Left lung (tissue), 14 donors: ENCODE measurements at places on chromosomes 5 and 9. TPM values are rescaled to one million over a fixed set of nuclear protein-coding genes. Genes with fewer than 3 reads are reported as not detected.

- no peak overlapping the region for H3K4me3 ChIP-seq
- H3K4me1 ChIP-seq = peaks cover 19% of the 10 kb centered on the region
- no peaks in the 10 kb centered on the region for H3K27me3 ChIP-seq
- peak overlapping the region; percentile 63 for H3K27ac ChIP-seq
- H3K36me3 ChIP-seq = no peaks in the 10 kb centered on the region
Measured at GRCh38 chr5:95925939-95926338, 35.7 kb downstream of the ELL2 start.

- H3K27me3 ChIP-seq = no peaks in the 10 kb centered on the region
- no peak overlapping the region for H3K27ac ChIP-seq
- H3K4me3 ChIP-seq = no peak overlapping the region
- DNase-seq = no peak
Measured at GRCh38 chr9:14608540-14608939, 84.7 kb downstream of the ZDHHC21 start.

DNA sequence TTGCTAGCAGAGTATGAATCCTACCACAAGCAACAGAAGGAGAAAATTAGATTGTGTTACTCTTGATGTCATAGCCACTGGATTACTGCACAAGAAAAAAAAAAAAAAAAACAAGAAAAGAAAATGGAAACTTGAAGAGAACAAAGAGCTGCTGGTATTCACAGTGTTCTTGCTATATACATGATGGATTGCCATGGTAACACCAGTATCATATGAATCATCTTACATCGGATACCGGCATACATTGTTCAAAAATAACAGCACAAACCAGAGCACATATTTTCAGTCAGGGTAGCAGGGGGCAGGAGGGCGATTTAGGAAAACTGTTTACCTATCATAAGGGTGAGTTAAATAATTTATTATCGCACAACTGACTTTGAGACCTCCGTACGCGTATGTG lies 472.9 kb downstream of the PDE4D start:
- H3K36me3 ChIP-seq = no peaks in the 10 kb centered on the region
- no peak for DNase-seq
- H3K27me3 ChIP-seq = no peaks in the 10 kb centered on the region
- no peak overlapping the region for H3K27ac ChIP-seq
- H3K4me1 ChIP-seq = no peaks in the 10 kb centered on the region

DRD1 gene
- total RNA-seq = 0.17 TPM

SPATA31E1 gene
- not detected for total RNA-seq
